ENCODE measurements at places on chromosomes 7 and 10.

DNA sequence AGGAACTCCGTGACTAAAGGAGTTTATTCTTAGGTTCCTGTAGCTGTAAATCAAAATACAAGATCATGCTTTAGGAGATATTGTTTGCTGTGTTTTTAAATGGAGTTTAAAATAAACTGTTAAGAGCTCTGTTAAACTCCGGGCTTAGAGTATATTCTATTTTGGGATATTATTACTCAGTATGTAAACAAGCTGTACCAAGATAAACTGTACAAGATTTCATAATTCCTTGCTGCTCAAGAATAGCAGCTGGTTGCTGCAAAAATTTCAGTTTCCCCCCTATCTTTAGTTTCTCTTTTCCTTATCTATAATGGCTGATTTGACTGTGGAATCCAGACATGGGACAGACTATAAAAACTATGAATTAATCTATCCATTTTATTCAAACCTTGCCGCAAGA, 215.7 kb downstream of the HTR7 start:
- DNase-seq, result no peak

DNA sequence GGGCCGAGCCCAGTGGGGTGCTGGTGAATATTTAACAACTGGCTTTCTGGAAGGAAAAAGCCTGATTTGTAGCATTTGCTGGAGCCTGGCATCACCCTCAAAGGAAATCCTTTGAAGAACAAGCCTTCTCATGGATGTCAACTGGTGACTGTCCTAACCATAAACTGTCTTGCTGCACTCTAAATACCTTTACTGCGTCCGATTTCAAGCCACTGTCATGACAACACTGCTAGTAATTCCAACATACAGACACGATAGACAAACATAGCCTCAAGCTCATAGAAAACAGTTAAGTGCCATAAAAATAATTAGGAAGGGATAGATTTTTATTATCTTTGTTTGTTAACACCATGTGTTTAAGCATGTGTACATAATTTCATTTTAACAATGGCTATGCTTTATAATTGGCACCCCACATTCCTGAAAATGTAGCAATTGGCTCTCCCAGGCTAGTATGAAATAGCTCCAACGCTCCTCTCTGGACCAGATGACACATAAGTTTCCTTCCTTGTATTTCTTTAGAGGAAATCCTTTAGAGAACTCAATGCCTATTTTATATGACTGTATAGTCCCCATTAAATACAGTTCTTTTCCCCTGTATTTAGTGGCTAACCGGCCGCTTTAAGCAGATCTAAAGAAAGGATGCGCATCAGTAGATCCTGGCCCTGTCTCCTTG, 273.4 kb downstream of the PRPF18 start:
- DNase-seq, result no peak

DNA sequence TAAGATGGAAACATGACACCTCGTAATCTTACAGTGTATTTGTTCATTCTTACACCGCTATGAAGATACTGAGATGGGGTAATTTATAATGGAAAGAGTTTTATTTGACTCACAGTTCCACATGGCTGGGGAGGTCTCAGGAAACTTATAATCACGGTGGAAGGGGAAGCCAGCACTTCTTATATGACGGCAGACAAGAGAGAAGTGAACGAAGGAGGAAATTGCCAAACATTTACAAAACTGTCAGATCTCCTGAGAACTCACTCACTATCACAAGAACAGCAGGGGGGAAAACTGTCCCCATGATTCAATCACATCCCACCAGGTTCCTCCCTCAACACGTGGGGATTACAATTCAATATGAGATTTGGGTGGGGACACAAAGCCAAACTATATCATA, 282.3 kb downstream of the HGF start:
- no peak for DNase-seq

DNA sequence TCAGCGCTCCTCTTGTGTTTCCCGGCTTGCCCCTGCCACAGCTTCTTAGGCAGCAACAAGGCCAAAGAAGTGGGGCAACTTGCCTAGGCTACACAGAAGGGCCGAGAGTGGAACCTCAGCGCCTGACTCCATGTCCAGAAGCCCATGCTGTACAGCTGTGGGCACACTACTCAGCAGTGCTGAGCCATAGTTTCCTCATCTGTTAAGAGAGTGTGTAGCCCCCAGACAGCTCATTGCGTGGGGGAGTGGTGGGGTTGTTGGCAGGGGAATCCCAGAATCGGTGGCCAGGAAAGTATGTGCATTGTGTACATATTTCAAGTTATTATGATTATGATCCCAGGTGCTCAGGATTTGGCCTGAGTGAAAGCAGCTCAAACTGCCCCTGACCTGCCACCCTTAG, 96.2 kb downstream of the CDH23 start:
- DNase-seq, result no peak

GRCh38 chr7:129479831-129480230, 22.5 kb upstream of the SMKR1 start:
- DNase-seq, result no peak

DNA sequence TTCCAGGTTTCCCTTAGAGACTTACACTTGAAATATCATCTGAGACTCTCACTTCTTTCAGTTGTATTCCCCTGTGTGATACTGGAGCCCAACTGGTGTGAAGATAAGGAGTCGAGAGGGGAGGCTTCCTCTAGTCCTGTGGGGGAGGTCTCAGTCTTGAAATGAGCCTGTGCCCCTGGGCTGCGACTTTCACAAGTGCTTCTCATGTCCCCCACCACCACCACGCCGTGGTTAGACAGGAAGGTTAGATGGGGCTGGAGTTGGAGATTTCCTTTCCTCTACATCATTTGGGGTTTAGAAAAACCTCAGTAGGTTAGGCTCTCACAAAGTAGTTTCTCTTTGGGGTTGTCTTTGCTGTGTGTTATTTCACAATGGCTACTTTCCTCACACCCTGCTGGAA, 25.6 kb upstream of the MKX start:
- DNase-seq, result no peak

DNA sequence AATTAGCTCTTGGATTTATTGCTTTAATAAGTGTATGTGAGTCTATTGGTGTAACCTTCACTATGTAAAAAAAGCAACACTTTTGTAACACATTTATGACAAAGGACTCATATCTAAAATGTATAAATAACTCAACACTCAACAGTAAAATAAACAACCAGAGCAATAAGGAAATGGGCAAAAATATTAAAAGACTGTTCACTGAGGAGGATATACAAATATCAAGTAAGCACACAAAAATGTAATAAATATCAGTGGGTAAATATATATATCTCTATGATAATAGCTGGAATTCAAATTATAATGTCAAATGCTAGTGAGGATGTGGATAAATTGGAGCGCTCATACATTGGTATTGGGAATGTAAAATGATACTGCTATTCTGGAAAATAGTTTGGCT, 53.0 kb downstream of the HDAC9 start:
- no peak for DNase-seq

DNA sequence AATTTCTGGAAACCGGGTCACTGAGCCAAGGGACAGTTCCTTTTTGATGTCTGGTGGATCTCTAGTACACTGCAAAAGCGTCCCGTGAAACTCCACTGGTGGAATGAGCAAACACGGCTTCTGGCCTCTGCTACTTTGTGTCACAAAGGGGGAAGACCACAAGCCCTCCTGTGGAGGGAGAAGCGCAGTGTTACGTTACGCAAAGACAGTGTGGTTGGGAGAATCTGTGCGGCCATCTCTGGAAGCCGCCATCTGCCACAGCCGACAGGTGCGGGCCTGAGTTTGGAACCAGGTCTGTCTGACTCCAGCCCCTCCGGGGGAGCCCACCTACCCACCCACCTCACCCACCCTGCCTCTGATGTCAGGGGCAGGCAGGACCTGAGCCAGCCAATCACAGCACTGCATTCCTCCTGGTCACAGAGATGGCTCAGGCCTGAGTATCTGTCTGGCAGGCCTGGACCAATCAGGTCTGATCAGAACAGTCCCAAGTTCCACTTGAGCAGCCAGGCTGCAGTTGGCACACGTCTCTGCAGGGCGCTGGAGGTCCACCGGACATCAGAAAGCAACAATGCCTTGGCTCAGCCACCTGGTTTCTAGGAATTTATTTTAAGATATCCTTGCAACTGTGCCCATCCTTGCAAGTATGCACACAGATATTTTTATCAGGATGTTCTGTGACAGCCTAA, 3.0 kb upstream of the CYP2W1 start:
- DNase-seq, result no peak

GRCh38 chr7:99139036-99139435, 4.9 kb downstream of the SMURF1 start:
- no peak for DNase-seq

DNA sequence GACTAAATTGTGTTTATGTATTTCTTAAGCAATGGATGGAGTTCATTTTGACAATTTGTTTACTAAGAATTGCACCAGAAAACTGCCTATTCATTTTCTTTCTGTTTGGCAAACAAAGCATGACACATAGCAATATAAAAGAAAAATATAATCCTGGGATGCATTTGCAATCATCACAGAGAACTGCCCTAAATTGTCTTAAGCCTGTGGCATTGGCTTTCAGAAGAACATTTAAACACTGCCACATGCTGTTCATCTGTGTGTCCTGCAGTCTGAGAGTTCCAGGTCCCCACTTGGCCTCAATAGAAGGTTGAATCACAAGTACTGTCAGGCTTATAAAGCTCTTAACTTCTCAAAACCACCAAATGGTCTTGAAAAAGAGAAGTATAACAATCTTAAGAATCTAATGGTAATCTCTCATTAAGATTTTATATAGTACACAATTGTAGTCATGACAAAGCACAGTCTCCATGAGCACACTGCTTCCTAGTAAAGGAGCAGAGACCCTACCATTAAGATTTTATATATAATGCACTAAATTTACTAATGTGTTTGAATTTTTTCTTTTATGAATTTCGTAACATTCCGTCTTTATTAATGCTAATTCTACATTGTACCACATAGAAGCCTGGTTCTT, 29.9 kb downstream of the RNLS start:
- no peak for DNase-seq

DNA sequence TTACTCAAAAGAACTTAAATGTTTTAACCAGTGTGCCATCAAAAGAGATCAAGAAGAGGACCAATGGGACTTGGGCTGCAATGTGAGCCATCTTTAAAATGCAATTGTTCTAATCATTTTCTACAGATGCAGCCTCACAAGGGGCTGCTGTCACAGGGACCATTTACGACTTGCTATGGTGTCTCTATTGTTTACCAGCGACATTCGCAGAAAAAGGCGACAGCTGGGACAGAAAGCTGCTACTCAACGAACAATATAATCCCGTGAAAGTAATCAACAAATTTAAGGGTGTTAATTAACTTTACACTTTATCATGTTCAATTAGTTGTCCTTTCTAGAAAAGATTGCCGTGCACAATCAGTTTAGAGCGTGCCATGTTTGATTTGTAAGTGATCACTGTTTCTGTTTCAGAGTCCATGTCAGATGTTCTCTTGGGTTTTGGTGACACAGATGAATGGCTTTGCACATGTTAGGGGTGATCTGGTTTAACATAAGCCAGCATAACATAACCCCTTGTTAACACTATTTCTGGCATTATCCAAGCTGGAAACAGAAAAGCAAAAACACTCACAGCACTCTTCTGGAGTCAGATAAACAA, 110.8 kb downstream of the HIBADH start:
- no peak for DNase-seq

- DNase-seq, result no peak
Measured at GRCh38 chr7:139830782-139831501, 1.9 kb downstream of the TBXAS1 start.

GRCh38 chr10:122505011-122505410, 43.7 kb downstream of the HTRA1 start:
- no peak for DNase-seq

DNA sequence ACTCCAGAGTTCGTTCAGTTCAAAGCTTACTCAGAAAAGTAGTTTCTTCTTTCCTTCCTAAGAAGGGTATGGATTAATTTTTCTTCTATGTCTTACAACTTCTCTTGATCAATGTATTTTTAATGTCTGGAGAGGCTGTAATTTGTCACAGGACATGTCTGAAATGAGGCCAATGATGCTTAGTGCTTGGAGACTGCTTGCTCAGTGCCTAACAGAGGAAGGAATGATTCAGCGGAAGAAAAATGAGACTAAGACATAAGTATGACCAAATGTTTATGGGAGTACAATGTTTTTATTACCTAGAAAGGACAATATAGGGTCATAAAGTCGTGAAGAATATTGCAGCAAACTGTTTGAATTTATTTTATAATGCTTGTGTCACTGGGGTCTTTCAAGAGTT, 43.3 kb downstream of the GPR37 start:
- no peak for DNase-seq

GRCh38 chr7:516216-516605, 3.4 kb downstream of the PDGFA start:
- no peak for DNase-seq

DNA sequence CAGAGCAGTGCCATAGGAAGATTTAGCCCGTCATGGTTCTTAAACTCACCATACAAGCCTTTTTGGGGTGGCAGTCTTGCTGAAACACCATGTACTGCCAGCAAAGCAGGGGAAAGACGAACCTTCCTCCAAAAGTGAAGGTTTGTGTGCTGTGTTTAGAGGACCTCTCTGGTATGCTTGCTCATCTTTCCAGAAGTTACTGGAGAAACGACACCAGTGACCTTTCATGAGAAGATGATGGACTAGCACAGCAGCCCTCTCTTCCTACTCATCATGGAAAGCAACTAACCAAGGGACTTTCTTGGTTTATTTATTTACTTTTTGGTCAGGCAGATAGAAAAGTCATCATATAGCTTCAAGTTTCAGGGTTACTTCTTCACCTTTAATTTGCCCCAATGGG, 247.4 kb downstream of the PTEN start:
- DNase-seq, result no peak

DNA sequence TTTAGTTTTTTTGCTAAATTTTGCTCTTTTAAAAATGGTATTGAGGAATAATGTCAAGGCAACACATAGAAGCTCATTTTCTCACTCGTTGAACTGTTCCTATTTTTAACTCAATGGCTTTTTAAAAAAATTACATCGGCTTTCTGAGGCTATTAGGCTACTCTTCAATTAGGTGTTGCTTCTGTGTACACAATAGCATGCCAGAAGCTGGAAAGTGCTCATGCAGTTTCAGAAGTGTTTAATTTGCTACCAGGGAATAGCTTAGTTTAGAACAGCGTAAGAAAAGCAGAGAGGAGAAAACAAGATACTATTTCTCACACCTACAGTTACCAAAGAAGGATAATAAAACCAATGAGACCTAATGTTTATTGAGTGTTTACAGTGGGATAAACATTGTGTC, 157.4 kb downstream of the NXPH1 start:
- no peak for DNase-seq

- DNase-seq, result no peak
Measured at GRCh38 chr10:59995862-59996261, 89.5 kb upstream of the CCDC6 start.

DNA sequence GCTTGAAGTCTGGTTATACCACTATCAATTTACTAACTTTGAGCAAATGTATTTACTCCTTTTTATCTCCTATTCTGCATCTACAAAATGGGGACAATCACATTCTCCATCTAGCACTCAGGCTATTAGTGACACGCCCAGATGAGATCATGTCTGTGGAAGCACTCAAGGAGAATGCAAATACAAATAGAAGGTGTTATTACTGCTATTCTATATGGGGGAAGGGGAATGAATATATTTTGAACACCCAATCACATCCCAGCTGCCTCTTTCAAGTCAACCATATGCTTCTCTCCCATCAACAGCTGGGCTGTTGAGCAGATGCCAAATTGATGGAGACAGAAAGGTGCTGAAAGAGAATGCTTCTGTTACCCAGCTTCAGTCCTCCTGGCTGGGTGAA, 23.5 kb downstream of the SGMS1 start:
- DNase-seq, result no peak

Measured in activated gamma-delta T cell (primary cell).